Ovary (tissue), 10 donors: ENCODE measurements at places on chromosomes 4 and X. TPM values are rescaled to one million over a fixed set of nuclear protein-coding genes. Genes with fewer than 3 reads are reported as not detected.

GRCh38 chr4:154015578-154015977, 226.7 kb upstream of the SFRP2 start:
- H3K36me3 ChIP-seq = no peaks in the 10 kb centered on the region
- no peak overlapping the region for H3K27ac ChIP-seq
- H3K4me3 ChIP-seq = no peak overlapping the region
- H3K27me3 ChIP-seq = no peaks in the 10 kb centered on the region
- no peak for DNase-seq
- no peaks in the 10 kb centered on the region for H3K4me1 ChIP-seq

- no peaks in the 10 kb centered on the region for H3K4me1 ChIP-seq
- DNase-seq = no peak
- H3K4me3 ChIP-seq = no peak overlapping the region
- H3K27ac ChIP-seq = no peak overlapping the region
- no peaks in the 10 kb centered on the region for H3K27me3 ChIP-seq
Observed at GRCh38 chrX:29852767-29853166, 362.6 kb upstream of the MAGEB2 start.

- DNase-seq = no peak
- H3K27ac ChIP-seq = no peak overlapping the region
Observed at GRCh38 chr4:87166296-87166854, 54.0 kb downstream of the KLHL8 start.

Gene REPS2
- total RNA-seq = 16.7 TPM

GRCh38 chr4:47469951-47470350, 6.4 kb upstream of the COMMD8 start:
- no peak overlapping the region for H3K4me3 ChIP-seq
- H3K4me1 ChIP-seq = no peaks in the 10 kb centered on the region
- no peaks in the 10 kb centered on the region for H3K36me3 ChIP-seq
- no peak for DNase-seq
- no peak overlapping the region for H3K27ac ChIP-seq

Gene GEMIN8
- total RNA-seq = 20.7 TPM

- DNase-seq = no peak
- H3K27me3 ChIP-seq = no peaks in the 10 kb centered on the region
- H3K4me3 ChIP-seq = no peak overlapping the region
- H3K36me3 ChIP-seq = no peaks in the 10 kb centered on the region
- no peak overlapping the region for H3K27ac ChIP-seq
Observed at GRCh38 chr4:151811403-151811802, 50.6 kb upstream of the GATB start.

Gene FAM47B
- not detected for total RNA-seq

DNA sequence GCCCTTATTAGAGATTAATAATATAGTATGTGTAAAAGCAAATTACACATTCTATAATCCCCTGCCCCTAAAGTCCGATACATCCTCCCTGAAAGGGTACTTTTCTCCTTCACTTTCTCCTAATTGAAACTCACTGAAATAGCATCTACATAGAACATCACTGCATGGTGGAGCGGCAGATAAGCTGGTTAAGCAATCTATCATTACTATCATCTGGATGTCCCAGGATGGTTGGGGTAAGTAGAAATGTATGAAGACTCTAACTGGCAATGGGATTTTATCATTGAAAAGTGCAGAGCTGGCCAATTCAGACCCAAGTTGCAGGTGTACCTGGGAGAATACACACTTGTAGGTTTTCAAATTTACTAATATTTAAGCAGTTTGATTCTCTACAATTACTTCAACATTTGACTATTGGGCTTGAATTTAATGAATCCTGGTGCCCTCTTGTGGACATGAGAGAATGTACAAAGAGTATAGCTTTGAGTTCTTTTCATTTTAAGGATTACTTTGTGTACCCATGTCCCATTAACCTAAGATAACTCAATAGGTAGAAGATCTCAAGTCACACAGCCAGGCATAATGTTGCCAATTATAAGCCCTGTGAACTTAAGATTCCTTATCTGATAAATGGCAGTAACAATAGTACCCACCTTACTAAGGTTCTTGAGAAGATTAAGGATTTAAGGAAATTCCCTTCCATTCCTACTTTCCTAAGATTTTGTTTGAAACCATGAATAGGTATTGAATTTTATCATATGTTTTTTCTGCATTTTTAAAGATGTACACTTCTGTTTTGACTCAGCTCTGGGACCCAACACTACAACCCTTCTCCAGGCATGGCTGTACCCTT, 69.8 kb downstream of the SHROOM3 start:
- H3K27ac ChIP-seq = no peak overlapping the region
- DNase-seq = no peak
- no peak overlapping the region for H3K4me3 ChIP-seq
- H3K4me1 ChIP-seq = no peaks in the 10 kb centered on the region
- H3K36me3 ChIP-seq = no peaks in the 10 kb centered on the region
- H3K27me3 ChIP-seq = no peaks in the 10 kb centered on the region

- DNase-seq = peak; percentile 66
- peak overlapping the region; percentile 58 for H3K4me3 ChIP-seq
- no peaks in the 10 kb centered on the region for H3K27me3 ChIP-seq
- H3K36me3 ChIP-seq = no peaks in the 10 kb centered on the region
- H3K4me1 ChIP-seq = no peaks in the 10 kb centered on the region
- peak overlapping the region; percentile 38 for H3K27ac ChIP-seq
Observed at GRCh38 chrX:17377091-17377717, 2.2 kb downstream of the NHS start.

DNA sequence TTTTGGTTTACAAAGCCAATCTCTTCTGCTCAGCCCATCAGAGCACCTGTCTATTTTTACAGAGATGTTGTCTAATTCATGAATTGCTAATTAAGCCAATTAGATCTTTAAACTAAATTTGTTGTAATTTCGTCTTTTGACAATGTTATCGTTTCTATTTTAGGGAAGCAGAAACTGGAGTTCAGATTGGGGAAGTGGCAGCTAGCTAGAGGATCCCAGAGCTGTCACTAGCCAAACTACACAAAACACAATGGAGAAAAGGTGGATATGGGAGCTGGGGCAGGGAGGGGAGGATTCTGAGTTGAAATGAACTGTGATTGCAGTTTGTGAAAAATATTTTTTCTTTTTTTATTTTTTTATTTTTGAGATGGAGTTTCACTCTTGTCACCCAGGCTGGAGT, 35.8 kb downstream of the CASP3 start:
- no peaks in the 10 kb centered on the region for H3K4me1 ChIP-seq
- no peak overlapping the region for H3K4me3 ChIP-seq
- H3K36me3 ChIP-seq = no peaks in the 10 kb centered on the region
- no peak overlapping the region for H3K27ac ChIP-seq
- no peak for DNase-seq

Gene INTS12
- total RNA-seq = 13.4 TPM

DNA sequence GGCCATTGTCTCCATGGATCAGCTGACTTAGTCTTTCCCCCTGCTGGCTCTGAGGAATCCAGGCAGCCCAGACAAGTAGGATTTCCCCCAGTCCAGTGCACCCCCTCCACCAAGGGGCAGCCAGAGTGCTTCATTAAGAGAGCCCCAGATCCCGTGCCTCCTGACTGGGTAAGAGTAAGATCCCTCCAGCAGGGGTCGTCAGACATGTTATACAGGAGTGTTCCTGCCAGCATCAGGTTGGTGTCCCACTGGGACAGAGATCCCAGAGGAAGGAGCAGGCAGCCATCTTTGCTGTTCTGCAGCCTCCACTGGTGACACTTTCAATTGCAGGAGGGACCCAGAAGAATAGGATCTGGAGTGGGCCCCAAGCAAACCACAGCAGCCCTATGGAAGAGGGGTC, 29.0 kb upstream of the INPP4B start:
- H3K4me3 ChIP-seq = no peak overlapping the region
- no peaks in the 10 kb centered on the region for H3K27me3 ChIP-seq
- no peaks in the 10 kb centered on the region for H3K4me1 ChIP-seq
- H3K36me3 ChIP-seq = no peaks in the 10 kb centered on the region

DNA sequence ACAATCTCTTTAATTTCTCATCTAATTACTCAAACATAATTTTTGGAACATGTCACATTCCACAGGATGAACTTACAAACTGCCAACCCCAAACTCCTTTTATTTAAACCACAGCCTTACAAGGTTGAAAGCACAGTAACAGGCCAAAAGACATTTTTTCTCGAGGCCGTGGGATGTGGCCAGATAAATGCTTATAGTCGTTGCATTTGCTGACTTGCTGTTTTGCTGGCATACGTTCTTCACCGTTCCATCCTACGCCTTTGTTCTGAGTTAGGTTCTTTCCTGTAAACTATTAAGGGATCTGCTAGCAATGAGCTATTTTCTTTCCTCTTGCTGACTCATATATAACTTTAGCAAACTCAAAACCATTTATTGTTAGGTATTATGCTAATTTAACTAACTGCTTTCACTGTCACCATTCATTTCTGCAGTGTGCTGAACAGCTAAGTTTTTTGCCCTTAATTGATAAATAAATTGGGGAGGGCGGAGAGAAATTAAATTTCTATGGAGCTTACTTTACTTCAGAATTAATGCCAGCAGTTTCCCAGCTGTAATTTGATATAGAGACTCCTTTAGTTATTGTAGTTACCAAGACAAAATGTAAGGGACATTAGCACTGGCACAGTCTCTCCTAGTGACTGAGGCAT, 135.1 kb upstream of the PACRGL start:
- DNase-seq = no peak
- no peak overlapping the region for H3K4me3 ChIP-seq
- H3K36me3 ChIP-seq = no peaks in the 10 kb centered on the region
- no peak overlapping the region for H3K27ac ChIP-seq
- H3K4me1 ChIP-seq = no peaks in the 10 kb centered on the region

GRCh38 chr4:76952656-76953582, 3.4 kb downstream of the SEPTIN11 start:
- H3K27me3 ChIP-seq = no peaks in the 10 kb centered on the region
- H3K27ac ChIP-seq = no peak overlapping the region
- no peak overlapping the region for H3K4me3 ChIP-seq
- H3K4me1 ChIP-seq = peaks cover 8% of the 10 kb centered on the region
- no peak for DNase-seq
- no peaks in the 10 kb centered on the region for H3K36me3 ChIP-seq

DNA sequence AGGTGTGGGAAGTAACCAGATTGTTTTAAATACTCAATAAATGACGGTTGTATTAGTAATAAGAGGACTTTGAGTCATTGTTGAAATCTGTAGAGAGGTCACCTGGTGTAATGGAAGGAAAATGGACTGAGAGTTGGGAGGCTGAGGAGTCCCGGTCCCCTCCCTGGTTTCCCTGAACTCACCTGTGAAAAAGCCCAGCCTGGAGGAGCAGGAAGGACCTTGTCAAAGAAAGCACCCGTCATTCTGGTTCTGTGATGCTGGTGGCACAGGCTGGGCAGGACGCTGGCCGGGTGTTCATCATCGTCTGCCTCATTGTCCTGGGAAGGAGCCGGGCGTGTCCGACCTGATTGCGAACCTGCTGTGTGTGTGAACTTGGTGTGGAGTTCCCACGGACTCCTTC, 70.8 kb downstream of the SORCS2 start:
- H3K27ac ChIP-seq = no peak overlapping the region
- H3K4me1 ChIP-seq = no peaks in the 10 kb centered on the region

DNA sequence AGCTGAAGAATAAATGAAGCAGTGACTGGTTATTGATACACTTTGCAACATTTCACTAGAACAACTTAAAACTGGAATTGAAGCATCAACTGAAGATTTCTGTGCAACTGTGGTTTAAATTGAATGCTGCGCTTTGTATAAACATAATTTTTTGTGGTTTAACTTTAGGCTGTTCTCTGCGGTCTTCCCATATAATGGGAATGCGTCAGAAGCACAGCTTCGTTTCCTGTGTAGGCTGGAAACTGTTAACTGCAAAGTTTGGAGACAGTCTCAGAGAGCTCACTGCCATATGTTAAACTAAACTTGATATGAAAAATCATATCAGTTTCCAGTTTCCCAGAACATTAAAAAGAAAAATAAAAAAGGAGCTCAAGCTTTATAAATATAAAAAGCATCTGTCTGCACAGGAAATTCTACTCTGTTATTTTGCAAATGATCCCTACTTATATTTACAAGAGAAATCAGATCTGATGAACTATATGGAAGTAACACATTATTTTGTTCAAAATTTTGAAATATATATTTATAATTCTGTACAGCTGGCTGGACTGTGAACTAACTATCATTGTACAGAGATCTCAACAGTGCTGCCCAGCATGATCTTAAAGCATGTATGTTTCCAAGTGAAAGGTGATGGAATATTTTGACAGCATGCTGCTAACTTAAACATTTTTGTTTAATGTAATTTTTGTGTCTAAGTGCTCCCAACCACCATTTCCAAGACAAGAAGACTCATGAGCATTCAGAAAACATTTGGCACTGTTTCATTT, 139.9 kb downstream of the NDST3 start:
- no peaks in the 10 kb centered on the region for H3K27me3 ChIP-seq
- no peak overlapping the region for H3K27ac ChIP-seq
- no peaks in the 10 kb centered on the region for H3K36me3 ChIP-seq
- DNase-seq = no peak

Gene FAM47A
- total RNA-seq = not detected

- H3K4me1 ChIP-seq = no peaks in the 10 kb centered on the region
- peak overlapping the region; percentile 43 for H3K4me3 ChIP-seq
- H3K36me3 ChIP-seq = no peaks in the 10 kb centered on the region
Observed at GRCh38 chrX:20265221-20265725, 1.4 kb downstream of the RPS6KA3 start.

Gene USP53
- total RNA-seq = 33.9 TPM

DNA sequence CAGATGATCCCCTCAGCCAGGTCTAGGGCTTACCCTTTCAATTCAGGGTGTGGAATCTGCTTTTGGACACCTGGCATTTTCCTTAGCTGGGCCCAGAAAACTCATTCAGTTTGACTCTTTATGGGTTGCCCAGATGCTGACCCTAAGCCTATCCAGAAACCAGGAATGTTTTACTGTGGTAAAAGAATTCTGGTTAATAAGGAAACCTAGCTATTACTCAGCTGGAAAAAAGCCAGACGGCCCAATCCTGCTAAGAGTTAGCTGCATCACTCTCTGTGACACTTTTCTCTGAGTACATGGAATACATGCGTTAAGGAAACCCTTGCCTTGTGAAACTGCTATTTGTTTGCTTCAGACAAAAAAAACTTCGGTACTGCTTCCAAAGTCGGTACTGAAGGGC, 28.0 kb downstream of the ING2 start:
- DNase-seq = no peak
- H3K27ac ChIP-seq = no peak overlapping the region
- no peaks in the 10 kb centered on the region for H3K27me3 ChIP-seq
- H3K36me3 ChIP-seq = no peaks in the 10 kb centered on the region

Gene TBC1D8B
- 7.1 TPM for total RNA-seq

Gene AKAP4
- total RNA-seq = not detected

Gene FRMPD3
- 0.70 TPM for total RNA-seq

- no peaks in the 10 kb centered on the region for H3K27me3 ChIP-seq
- no peak overlapping the region for H3K27ac ChIP-seq
- DNase-seq = no peak
- peaks cover 3% of the 10 kb centered on the region for H3K4me1 ChIP-seq
- no peak overlapping the region for H3K4me3 ChIP-seq
Observed at GRCh38 chr4:81666491-81666890, 194.8 kb upstream of the RASGEF1B start.

GRCh38 chr4:102862747-102863146, 6.0 kb upstream of the CISD2 start:
- H3K36me3 ChIP-seq = no peaks in the 10 kb centered on the region
- no peak overlapping the region for H3K4me3 ChIP-seq
- H3K27ac ChIP-seq = no peak overlapping the region
- no peaks in the 10 kb centered on the region for H3K4me1 ChIP-seq

Gene SPARCL1
- total RNA-seq = 396 TPM

GRCh38 chr4:25320336-25320735, 7.8 kb downstream of the ZCCHC4 start:
- no peaks in the 10 kb centered on the region for H3K36me3 ChIP-seq
- no peaks in the 10 kb centered on the region for H3K27me3 ChIP-seq
- no peak overlapping the region for H3K4me3 ChIP-seq
- H3K4me1 ChIP-seq = no peaks in the 10 kb centered on the region
- DNase-seq = no peak
- H3K27ac ChIP-seq = no peak overlapping the region
